ENCODE measurements at places on chromosomes 3 and 15.

DNA sequence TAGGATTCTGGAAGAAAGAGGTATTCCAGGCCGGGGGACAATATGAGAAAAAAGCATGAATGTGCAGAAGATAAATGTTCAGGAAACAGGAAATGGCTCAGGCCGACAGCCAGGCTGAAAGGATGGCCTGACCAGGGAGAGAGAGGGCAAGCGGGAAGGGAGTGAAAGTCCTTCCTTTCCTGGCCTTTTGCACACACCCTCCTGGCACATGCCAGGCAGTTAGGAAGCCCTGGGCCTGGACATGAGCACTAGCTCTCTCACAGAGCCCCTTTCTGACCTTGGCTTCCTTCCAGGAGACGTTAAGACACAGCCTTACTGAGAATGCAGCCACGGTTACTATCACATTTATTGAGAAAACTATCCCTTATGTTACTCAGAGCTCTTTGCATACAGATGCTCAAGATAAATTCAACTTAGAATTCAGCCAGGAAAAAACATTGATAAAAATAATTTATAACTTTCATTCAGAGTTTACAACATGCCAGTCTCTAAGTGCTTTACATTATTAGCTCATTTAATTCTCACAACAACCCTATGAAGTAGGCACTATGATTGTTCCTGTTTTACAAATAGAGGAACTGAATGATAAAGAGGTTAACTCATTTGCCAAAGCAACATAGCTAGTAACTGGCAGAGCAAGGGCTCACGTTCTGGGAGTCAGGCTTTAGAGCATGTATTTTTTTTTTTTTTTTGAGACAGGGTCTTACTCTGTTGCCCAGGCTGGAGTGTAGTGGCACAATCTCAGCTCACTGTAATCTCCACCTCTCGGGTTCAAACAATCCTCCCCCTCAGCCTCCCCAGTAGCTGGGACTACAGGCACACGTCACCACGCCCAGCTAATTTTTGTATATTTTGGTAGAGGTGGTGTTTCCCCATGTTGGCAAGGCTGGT, 39.4 kb upstream of the SMAD3 start:
- DNase-seq, result no peak

GRCh38 chr3:47540281-47540680, 26.8 kb upstream of the ELP6 start:
- no peak for DNase-seq

GRCh38 chr15:47971637-47972036, 149.2 kb upstream of the SLC24A5 start:
- no peak for DNase-seq

- no peak for DNase-seq
Measured at GRCh38 chr3:117665296-117665695, 955.7 kb downstream of the TUSC7 start.

GRCh38 chr3:101311676-101312075, 8.7 kb downstream of the IMPG2 start:
- DNase-seq, result no peak
